ENCODE measurements at places on chromosomes 16 and 17.

GRCh38 chr16:73670836-73671820 lies 623.2 kb upstream of the ZFHX3 start:
- DNase-seq: no peak

GRCh38 chr16:65481956-65482355 lies 360.1 kb upstream of the CDH11 start:
- no peak for DNase-seq

DNA sequence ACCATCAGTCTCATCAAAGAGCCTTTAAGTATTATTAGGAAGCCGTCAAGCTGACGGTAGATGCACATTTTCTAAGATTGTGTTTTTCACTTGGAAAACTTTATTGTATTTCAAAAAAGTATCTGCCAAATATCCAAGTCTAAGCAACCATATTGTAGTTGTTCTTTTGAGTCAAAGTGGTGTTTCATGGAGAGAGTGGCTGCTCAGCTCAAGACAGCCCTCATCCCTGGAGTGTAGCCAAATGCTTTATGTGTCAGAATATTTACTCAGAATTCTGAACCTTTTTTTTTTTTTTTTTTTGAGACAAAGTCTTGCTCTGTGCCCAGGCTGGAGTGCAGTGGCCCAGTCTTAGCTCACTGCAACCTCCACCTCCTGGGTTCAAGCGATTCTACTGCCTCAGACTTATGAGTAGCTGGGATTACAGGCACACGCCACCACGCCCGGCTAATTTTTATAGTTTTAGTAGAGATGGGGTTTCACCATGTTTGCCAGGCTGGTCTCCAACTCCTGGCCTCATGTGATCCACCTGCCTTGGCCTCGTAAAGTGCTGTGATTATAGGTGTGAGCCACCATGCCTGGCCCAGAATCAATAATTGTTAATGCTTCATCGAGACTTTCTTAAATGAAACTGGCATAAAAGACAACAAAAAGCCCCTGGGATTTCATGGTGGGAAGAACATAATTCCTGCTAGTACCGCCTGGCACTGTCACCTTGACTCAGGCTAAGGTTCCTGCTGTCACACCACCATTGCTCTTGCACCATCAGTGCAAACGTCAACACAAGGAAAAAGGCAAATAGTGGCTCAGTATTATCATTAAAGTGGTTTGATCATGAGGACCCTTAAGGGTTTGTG lies 45.5 kb downstream of the PRKCA start:
- no peak for DNase-seq

DNA sequence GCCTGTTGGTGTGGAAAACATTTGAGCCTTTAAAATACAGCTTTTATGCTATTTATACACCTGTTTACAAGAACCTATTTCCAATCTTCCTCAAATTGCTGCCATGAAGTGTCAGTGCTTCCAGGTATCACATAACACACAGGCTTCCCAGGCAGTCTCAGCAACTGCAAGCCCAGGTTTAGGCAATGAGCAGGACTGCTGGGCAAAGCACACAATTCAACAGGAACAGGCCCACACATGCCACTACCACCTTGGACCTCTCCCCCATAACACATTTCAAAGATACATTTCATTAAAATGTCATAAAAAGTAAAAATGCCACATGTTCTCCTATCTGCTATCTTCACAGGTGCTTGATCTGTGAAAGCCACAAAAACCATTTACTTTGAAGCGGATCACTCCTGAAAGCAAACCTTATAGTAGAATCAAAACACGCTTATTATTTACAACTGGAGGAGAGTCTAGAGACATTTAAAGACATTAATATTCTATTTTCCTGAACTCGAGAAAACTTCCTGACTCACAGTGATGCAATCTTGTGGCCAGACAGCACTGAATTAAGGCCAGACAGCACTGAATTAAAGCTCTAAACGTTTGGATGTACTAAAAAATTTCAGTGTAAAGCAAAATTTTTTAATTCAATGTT lies 31.5 kb downstream of the ANKFY1 start:
- DNase-seq: peak; percentile 13

GRCh38 chr17:79988185-79988971 lies 47.3 kb downstream of the TBC1D16 start:
- peak; percentile 14 for DNase-seq

All from NCI-H187 (cell line).